ENCODE measurements at places on chromosomes 7 and 10.
A peak's percentile ranks its signal among the peaks of the same experiment; 100 is the strongest.

DNA sequence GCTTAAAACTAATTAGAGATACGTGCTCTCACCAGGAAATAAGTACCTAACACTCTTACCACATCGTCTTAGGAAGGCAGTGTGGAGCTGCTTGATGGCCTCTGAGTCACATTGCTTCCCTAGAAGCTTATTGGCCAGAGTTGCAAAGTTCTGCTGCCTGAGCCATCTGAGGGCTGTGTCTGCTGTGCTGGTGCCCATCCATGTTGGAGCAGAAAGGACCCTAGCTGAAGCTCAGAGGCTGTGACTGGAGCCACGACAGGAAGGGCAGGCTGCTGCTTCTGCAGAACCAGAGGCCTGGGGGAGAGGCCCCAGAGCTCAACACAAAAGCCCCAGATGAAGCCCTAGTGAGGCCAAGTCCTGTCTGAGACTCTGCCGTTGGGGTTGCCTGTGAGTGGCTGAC is 64.8 kb upstream of the IGFBP3 start:
- no peaks in the 10 kb centered on the region for H3K27me3 ChIP-seq
- DNase-seq = peak; percentile 89
- no peaks in the 10 kb centered on the region for H3K36me3 ChIP-seq
- peaks cover 8% of the 10 kb centered on the region for H3K4me1 ChIP-seq

- DNase-seq = no peak
- no peak overlapping the region for H3K27ac ChIP-seq
- no peaks in the 10 kb centered on the region for H3K4me1 ChIP-seq
- no peaks in the 10 kb centered on the region for H3K36me3 ChIP-seq
- H3K4me3 ChIP-seq = no peak overlapping the region
Measured at GRCh38 chr10:8058274-8059111, 4.0 kb downstream of the GATA3 start.

- H3K27me3 ChIP-seq = no peaks in the 10 kb centered on the region
- no peak for DNase-seq
- H3K4me1 ChIP-seq = peaks cover 35% of the 10 kb centered on the region
- H3K36me3 ChIP-seq = no peaks in the 10 kb centered on the region
- peak overlapping the region; percentile 25 for H3K27ac ChIP-seq
- peak overlapping the region; percentile 90 for H3K4me3 ChIP-seq
Measured at GRCh38 chr7:23014681-23015080, 751 bp upstream of the HYCC1 start.

DNA sequence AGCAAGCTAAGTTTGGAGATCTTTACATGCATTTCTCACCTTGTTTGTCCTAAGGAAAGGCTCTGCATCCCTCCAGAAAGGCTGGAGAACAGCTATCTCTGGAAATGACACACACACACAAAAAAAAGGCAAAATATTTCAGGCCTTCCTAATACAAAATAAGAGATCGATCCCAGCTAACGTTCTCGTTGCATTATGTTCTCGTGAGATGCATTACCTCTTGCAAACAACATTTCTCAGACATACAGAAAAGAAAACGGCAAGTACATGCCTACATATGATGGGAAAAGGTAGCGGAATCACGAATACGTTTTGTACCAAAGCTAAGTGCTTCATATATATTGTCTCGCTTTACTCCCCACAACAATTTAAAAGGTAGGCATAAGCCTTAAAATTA is 488 bp downstream of the MTERF1 start:
- no peaks in the 10 kb centered on the region for H3K27me3 ChIP-seq
- DNase-seq = peak; percentile 45
- H3K27ac ChIP-seq = peak overlapping the region; percentile 21

- no peak within 1 kb of the TSS for H3K27ac ChIP-seq
- H3K4me3 ChIP-seq = no peak within 1 kb of the TSS
- H3K27me3 ChIP-seq = peaks cover 62% of the 10 kb centered on the region
- H3K4me1 ChIP-seq = no peaks in the 10 kb centered on the region
Measured at GRCh38 chr10:133087679-133088178, at the start of gene ADGRA1. TSS of gene ADGRA1 (plus strand) at chr10:133087924. CDS start at chr10:133088910, 986 bp downstream.

- peak overlapping the region; percentile 98 for H3K4me3 ChIP-seq
- H3K36me3 ChIP-seq = no peaks in the 10 kb centered on the region
- DNase-seq = peak; percentile 89
- H3K27ac ChIP-seq = peak overlapping the region; percentile 38
Measured at GRCh38 chr10:61904733-61905725, 3.5 kb downstream of the ARID5B start.

GRCh38 chr7:66142996-66143395 is 28.3 kb downstream of the CRCP start:
- H3K4me3 ChIP-seq = no peak overlapping the region
- peaks cover 4% of the 10 kb centered on the region for H3K36me3 ChIP-seq
- no peaks in the 10 kb centered on the region for H3K27me3 ChIP-seq
- H3K27ac ChIP-seq = no peak overlapping the region
- H3K4me1 ChIP-seq = peaks cover 47% of the 10 kb centered on the region
- DNase-seq = no peak

DNA sequence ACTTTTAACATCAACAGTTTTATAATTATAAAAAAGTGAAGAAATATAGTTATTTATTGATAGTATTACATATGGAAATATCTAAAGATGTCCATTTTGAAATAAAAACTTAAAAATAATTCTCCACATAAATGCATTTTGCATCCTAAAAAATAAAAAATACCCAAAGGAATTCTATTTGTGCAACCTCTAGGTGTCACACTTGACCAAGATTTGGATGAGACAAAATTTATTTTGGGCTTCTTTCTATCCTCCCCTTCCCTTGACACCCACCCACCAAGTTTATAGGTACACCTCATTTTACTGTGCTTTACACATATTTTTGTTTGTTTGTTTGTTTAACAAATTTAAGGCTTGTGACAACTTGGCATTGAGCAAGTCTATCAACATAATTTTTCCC is 3.3 kb upstream of the THSD7A start:
- H3K27ac ChIP-seq = no peak overlapping the region
- H3K4me3 ChIP-seq = no peak overlapping the region
- no peaks in the 10 kb centered on the region for H3K27me3 ChIP-seq
- no peaks in the 10 kb centered on the region for H3K36me3 ChIP-seq
- peak; percentile 19 for DNase-seq
- 0 out of 2 replicates have a peak, but pooled peaks cover 4% of the 10 kb centered on the region for H3K4me1 ChIP-seq

DNA sequence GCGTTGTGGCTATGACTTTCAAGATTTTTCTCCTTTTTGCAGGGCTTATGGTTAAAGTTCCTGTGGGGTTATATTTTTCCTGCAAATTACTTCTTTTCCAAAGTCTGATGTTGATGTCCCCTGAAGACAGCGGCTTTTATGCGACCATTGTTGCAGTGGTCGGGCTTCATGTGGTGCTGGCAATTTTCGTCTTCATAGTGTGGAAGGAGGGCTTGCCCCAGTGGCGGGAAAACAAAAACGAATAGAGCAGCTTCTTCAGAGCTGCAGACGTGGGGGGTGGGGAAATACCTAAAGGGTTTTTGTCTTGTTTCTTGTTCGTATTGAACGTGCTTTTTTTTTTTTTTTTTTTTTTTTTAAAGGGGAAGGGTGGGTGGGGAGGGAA is 53.8 kb downstream of the MCMBP start:
- no peaks in the 10 kb centered on the region for H3K4me1 ChIP-seq
- H3K27ac ChIP-seq = no peak overlapping the region
- H3K4me3 ChIP-seq = peak overlapping the region; percentile 68
- H3K27me3 ChIP-seq = no peaks in the 10 kb centered on the region
- DNase-seq = no peak

DNA sequence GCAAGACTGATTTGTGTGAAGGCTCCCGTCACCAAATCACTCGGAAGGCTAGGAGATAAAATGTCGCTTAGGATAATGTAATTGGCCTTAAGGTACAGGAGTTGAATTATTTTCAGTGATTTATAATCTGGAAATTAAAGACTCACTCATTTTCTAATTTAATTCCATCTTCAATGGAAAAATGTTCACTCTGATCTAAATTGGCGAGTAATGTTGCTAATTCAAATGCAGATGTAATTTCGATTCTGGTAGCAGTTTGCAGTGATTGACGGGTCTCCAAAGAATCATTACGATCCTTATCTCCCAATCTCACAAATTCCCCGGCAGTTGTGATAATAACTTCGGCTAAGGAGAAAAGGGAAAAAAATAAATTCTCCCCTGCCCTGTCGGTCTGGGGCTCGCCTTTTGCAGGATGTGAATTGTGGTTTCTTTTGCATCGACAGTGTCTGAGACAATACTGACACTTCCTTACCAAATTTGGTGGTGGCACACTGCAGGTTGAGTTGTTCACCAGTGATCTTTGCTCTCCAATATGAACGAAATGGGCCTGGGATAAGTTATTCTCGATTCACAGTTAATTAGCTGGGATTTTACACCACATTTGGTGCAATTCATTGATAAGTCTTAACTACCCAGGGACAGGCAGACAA is 215.1 kb upstream of the GPR26 start:
- no peak for DNase-seq
- no peaks in the 10 kb centered on the region for H3K36me3 ChIP-seq
- no peak overlapping the region for H3K4me3 ChIP-seq
- no peaks in the 10 kb centered on the region for H3K4me1 ChIP-seq
- no peak overlapping the region for H3K27ac ChIP-seq
- no peaks in the 10 kb centered on the region for H3K27me3 ChIP-seq

GRCh38 chr10:64288404-64288803 is 767.2 kb downstream of the REEP3 start:
- DNase-seq = no peak
- no peak overlapping the region for H3K4me3 ChIP-seq
- no peaks in the 10 kb centered on the region for H3K36me3 ChIP-seq
- H3K27ac ChIP-seq = no peak overlapping the region
- no peaks in the 10 kb centered on the region for H3K4me1 ChIP-seq
- no peaks in the 10 kb centered on the region for H3K27me3 ChIP-seq

DNA sequence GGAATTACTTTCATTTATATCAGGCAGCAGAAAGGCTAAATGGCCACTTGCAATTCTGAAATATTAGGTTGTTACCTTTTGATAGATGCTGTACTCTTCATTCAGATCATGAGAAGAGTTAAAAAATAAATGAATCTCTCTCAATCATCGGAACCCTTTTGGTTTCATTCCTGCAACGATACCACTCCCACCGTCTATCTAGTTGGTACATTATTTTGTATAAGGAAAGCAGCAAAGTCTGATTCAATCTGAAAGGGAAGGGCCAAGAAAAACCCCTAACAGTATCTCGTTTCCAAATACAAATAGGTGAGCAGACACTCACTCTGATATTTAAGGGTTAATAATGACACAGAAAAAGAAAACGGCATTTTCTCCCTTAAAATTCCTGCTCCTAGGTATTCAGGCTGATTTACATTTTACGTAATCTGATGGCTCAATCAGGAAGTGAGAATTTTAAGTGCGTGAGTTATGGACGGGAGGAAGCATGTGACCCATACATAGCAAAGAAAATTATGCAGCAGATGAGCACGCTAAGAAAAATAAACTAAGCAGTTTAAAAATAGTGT is 209.4 kb upstream of the KLF14 start:
- H3K4me1 ChIP-seq = peaks cover 89% of the 10 kb centered on the region
- no peaks in the 10 kb centered on the region for H3K27me3 ChIP-seq
- H3K27ac ChIP-seq = peak overlapping the region; percentile 67
- DNase-seq = peak; percentile 75
- peaks cover 52% of the 10 kb centered on the region for H3K36me3 ChIP-seq
- peak overlapping the region; percentile 56 for H3K4me3 ChIP-seq

- H3K27ac ChIP-seq = peak overlapping the region; percentile 48
- no peak overlapping the region for H3K4me3 ChIP-seq
- H3K27me3 ChIP-seq = no peaks in the 10 kb centered on the region
- peaks cover 10% of the 10 kb centered on the region for H3K4me1 ChIP-seq
- DNase-seq = peak; percentile 86
Measured at GRCh38 chr10:80477813-80478212, 23.7 kb downstream of the TSPAN14 start.

DNA sequence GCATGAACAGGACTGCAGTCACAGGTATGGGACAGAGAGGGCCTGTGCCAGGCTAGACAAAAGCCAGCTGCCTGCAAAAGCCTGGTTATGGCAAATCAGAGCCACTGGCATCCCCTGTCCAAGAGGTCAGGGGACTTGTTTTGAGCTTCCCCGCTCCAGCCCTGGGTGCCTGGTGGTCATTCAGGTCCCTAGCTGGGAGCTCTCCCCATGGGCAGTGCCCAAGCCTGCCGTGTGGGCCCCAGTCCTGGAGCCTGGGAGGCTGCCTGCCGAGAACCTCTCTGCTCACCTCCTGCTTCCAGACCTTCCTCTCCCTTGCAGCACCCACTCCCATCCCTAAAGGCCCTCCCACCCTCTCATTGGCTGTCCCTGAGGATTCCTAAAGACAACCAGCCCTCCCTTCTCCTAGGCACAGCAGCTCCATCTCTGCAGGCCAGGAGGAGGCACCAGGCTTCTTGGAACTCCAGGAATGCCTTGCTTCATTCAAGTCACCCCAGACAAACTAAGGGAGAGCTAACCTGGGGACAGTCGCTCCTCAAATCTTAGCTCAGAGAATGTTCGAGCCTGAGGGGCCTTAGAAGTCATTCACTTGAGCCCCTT is 150.6 kb downstream of the C10orf105 start:
- no peak overlapping the region for H3K4me3 ChIP-seq
- peaks cover 14% of the 10 kb centered on the region for H3K27me3 ChIP-seq
- no peak overlapping the region for H3K27ac ChIP-seq

DNA sequence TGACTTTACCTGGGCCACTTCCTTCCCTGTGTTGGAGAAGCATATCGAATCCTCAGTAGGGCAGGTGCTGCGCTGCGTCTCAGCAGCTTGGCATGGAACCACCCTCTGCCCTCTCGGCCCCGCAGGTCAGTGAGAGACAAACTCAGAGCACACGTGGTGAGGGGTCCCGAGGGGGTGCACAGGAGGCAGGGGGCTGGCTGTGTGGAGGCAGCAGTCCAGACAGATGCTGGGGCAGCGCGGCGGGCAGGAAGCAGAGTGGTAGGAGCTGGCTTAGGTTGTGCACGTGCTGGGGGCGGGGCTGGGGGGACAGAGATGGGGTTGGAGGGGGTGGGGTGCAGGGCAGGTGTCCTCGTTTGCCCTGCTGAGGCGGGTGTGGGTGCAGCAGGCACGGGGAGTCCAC is 33.1 kb downstream of the NUB1 start:
- no peak overlapping the region for H3K27ac ChIP-seq
- H3K4me1 ChIP-seq = no peaks in the 10 kb centered on the region
- no peaks in the 10 kb centered on the region for H3K36me3 ChIP-seq
- DNase-seq = no peak

GRCh38 chr10:129962872-129963640 is 1.0 kb downstream of the EBF3 start:
- no peaks in the 10 kb centered on the region for H3K4me1 ChIP-seq
- H3K4me3 ChIP-seq = peak overlapping the region; percentile 68
- H3K36me3 ChIP-seq = no peaks in the 10 kb centered on the region

DNA sequence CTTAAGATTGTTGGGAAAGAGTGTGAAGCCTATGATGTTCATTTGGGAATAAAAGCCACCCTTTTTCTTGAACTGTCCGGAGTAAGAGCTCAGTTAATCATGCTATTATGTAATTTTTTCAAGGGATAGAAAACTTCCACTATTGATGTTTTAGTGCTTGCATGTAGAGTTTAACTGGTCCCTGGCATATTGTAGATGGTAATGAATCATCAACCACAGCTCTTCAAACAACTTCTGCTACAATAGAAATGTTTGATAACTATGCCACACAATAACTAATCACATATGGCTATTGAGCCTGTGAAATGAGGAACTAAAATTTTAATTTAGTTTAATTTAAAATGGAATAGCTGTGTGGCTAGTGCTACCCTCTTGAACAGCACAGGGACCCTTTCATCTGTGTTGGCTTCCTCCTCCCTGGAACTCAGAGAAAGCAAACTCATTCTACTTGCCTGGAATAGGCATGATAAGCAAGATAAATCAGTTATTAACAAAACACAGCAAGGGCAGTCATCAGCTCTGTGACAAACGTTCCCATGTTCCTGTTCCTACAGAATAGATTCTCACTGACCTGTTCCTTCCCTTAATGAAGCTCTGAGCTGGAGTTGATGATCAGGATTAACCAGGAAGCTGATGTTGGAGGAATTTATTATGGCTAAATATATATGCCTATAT is 4.9 kb upstream of the SRI start:
- H3K36me3 ChIP-seq = no peaks in the 10 kb centered on the region
- peaks cover 23% of the 10 kb centered on the region for H3K4me1 ChIP-seq
- H3K4me3 ChIP-seq = no peak overlapping the region
- H3K27me3 ChIP-seq = no peaks in the 10 kb centered on the region
- peak; percentile 67 for DNase-seq
- no peak overlapping the region for H3K27ac ChIP-seq
